Activated CD4-positive, alpha-beta T cell treated with anti-CD3 and anti-CD28 coated beads for 4 hours (primary cell): ENCODE measurements at places on chromosomes 3 and 15.
A peak's percentile ranks its signal among the peaks of the same experiment; 100 is the strongest.

- DNase-seq: no peak
Measured at GRCh38 chr15:57411945-57412768, 35.9 kb downstream of the CGNL1 start.

DNA sequence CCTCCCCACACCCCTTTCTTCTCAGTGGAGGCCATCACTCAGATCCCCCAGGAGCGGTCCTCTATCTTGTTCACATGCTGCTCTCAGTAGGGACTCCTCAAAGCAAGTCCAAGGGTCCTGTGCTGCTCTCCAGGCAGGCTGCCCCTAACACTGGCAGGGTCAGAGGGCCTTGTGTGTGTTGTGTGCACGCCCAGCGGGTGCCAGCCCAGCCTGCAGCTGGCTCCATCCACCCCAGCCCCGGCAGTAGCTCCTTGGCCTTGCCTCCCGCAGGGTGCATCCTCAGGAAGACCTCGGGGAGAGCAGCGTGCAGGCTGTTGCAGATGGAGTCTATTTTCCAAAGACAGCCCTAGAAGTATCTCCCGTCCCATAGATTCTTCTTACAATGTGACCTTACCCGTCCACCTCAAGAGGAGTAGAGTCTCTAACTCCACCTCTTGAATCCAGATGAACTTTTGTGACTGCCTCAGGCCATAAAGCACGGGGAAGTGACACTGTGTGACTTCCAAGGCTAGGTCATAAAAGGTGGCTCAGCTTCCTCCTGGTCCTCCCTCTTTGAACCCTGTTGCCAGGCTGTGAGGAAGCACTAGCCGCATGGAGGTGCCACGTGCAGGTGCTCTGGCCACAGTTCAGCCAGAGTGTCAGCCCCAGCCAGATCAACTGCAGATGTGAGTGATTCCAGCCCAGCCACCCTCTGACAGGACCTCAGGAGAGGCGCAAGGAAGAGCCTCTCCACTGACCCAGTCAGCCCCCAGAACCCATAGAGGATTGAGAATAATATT, 531.6 kb downstream of the SHQ1 start:
- no peak for DNase-seq

- DNase-seq: no peak
Measured at GRCh38 chr15:41597787-41598186, 38.8 kb downstream of the TYRO3 start.

DNA sequence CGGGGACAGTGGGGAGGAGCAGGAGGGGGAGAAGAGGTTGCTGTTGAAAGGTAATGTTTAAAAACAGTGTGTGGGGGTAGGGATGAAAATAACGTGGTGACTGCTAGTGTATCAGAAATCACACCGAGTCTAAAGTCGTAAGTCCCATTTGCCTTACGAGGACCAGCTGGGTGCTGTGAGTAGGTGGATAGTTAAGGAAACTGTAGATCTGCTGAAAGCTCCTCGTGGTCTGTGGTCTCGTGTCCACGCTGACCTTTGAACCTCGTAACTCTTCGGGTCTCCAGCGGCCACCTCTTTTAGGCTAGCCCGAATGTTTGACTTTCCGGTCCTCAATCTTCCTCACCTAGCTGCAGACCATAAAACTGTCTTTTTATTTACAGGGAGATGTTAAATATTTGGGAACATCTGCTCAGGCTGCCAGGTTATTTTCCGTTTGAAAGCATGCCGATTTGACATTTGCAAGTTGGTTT, 29.3 kb upstream of the ST3GAL6 start:
- DNase-seq: no peak

GRCh38 chr3:36697229-36698001, 66.9 kb downstream of the DCLK3 start:
- DNase-seq: no peak

DNA sequence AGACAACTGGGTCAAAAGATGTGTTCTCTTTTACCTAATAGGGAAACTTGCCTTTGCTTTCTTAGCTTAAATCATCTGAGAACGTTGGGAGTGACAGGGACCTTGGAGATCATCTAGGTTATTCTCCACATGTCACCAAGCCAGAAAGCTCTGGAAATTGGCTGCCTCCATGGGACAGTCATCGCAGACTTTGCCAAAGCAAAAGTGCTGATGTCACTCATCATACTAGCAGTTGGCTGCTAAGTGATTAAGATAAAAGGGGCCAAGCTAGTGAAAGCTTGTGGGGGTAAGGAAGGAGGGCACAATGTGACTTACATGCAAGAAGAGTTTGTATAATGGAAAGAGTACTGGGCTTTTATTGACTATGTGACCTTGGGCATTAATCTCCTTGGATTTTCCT, 198.0 kb upstream of the PFN2 start:
- DNase-seq: no peak

DNA sequence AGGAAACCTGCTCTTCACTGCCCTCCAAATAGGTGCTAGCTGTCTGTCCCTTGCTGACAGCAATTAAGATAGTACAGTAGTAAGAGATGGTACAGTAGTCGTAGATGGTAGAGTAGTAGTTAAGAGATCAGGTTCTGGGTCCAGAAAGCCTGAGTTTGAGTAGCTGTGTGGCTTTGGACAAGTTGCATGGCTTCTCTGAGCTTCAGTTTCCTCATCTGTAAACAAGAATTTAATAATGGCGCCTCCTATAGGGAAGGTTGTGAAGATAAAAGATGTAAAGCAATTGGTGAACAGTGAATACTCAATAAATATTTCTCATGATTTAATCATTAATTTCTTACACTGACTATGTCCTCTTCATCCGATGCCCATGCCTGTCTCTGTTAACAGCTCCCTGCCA, 86.9 kb upstream of the BCL6 start:
- DNase-seq: no peak

DNA sequence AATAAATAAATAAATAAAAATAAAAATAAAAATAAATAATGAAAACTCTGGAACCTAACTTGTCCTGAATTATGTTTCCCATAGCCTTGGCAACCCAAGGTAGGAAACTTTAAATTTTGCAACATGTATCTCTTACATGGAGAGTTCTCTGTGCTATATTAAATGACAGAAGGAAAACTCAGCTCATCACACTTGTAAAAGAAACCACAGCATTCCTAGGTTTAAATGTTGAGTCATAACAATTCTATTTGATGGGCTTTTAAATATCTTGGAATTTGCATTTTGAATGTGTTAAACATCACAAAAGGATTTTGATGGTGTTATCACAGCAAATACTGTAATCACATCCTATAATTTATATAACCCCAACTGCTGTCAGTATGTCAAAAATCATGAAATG, 144.2 kb downstream of the LRTM1 start:
- DNase-seq: no peak

GRCh38 chr3:134312873-134313846, 61.1 kb downstream of the AMOTL2 start:
- DNase-seq: no peak

DNA sequence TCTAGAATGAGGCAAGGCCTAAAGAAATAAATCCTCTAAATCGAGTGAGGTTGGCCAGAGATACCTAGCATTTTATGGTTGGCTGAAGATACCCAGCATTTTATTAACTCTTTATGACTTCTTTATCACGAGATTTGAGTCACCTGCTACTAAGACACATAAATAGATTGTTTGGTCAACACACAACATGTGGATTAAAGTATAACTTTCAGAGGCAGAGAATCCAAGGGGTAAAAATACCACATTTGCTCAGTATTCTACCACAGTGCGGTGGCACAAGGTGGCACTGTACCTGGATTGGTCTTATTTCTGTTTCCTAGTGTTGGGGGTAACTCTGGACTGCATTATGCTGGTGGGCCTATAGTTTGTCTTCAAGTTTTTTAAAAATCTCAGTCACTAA, 27.0 kb upstream of the VILL start:
- no peak for DNase-seq

GRCh38 chr15:89377842-89378295, 43.2 kb upstream of the POLG start:
- no peak for DNase-seq

DNA sequence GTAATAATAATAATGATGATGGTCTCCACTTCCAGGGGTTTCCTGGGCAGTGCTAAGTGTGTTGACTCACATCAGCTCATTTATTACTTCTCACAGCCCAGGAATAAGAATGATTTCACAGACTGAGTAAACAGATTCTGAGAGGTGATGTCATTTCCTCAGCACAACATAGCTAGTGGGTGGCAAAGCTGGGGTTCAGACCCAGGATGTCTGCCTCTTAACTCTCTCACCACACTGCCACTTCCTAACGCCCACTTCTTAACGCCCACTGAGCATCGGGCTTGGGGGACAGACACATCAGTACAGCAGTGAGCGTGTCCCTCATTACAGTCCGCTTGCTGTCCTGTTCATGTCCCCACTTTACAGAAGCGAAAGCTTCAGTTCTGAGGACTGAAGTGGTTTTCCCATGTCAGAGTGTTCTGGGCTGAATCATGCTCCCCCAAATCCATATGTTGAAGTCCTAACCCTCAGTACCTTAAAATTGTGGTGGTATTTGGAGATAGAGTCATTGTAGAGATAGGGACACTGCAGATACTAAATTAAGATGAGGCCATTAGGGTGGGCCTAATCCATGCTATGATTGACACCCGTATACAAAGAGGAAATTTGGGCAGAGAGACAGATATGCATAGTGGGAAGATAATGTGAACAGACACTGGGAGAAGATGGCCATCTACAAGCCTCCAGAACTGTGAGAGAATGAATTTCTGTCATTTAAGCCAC, 68.0 kb downstream of the ATP2B2 start:
- DNase-seq: peak; percentile 77

DNA sequence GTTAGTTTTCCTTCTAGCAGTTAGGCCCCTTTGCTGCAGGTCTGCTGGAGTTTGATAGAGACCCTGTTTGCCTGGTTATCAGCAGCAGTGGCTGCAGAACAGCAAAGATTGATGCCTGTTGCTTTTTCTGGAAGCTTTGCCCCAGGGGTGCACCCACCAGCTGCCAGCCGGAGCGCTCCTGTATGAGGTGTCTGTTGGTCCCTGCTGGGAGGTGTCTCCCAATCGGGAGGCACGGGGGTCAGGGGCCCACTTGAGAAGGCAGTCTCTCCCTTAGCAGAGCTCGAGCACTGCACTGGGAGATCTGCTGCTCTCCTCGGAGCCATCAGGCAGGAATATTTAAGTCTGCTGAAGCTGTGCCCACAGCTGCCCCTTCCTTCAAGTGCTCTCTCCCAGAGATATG, 825.3 kb upstream of the GRM7 start:
- DNase-seq: no peak

GRCh38 chr3:72152551-72153476, 367.9 kb upstream of the PROK2 start:
- DNase-seq: no peak

- peak; percentile 91 for DNase-seq
Measured at GRCh38 chr15:40694688-40695468, at the start of gene RAD51. TSS of gene RAD51 (plus strand) at chr15:40695174. CDS start at chr15:40698759, 3,585 bp downstream.

DNA sequence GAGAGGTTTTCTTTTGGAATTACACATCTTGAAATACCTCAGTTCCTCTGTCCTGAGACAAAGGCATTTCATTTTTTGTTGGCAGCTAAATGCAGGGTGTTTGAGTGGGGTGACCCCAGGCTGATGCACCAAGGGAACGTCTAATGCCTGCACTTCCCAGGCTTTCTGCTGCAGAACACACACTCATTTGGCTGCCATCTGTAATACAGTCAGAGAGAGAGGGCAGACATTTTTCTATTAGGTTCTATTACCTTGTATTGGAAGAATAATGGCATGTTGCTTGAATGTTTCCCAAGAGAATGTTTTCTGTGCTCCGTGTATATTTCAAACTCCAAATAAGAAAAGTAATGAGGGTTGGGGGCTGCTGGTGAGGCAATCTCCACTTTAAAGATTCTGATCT, 87.1 kb downstream of the PTPRG start:
- no peak for DNase-seq

GRCh38 chr3:119819806-119820205, 37.9 kb downstream of the NR1I2 start:
- no peak for DNase-seq

DNA sequence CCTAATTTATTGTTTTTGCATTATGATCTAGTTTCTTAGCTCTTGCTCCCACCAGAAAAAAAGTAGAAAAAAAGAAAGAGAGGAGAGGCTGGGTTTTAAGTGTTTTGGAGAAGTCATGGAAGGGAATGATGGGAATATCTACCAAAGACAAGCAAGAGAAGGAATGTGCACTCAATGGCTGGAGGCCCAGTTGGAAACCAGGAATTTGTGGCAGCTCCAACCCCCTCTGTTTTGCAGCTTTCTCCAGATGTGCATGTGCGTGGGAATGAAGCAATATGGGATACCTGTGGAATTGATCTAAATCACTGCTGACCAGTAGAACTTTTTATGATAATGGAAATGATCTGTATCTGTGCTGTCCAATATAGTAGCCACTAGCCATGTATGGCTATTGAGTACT, 27.1 kb downstream of the EIF2AK4 start:
- DNase-seq: no peak

- DNase-seq: no peak
Measured at GRCh38 chr15:72902245-72902918, 118.8 kb upstream of the ADPGK start.

DNA sequence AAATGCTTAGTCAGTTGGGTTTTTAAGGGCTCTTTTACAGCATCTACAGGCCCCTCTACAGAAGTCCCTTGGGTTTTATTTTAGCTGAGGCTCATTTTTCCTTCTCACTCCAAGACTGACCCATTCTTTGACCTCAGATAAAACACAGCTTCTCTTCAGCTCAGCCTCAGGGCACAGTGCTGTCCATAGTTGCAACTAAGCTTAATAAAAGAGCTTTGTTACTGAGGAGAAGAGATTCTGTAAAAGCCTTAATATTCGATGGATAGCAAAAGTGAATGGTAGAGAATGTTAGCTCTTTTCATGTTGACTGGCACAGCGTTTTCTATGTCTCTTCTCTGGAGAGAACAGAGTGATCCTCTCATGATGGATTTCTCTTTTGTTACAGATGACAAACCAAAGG, 277.9 kb downstream of the BBX start:
- DNase-seq: no peak

DNA sequence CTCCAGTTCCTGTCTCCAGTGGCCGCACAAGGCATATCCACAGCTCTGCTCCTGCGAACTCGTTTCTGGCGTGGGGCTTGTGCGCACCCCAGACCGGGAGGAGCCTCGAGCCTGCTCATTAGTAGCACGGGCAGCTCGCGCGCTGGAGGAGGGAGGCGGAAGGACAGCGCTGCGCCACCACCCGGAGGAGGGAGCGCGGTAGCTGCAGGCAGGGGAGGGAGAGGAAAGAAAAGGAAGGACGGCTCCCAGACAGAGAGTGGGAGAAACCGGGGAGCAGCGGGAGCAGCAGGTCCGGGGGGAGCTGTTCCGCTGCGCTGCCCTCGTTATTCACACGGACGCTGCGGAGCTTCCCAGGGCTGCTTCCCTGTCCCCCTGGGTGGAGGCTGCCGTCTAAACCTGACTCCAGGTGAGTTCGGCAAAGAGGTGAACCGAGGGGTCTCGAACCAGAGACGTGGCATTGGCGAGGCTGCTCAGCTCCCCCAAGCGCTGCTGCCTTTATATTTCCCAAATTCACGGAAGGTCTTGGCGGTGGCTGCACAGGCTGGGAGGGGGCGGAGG, 121.3 kb upstream of the ZNF717 start:
- no peak for DNase-seq
